ENCODE measurements at places on chromosomes 5 and 9.

- no peak for DNase-seq
Measured at GRCh38 chr5:81506378-81506777, 112.4 kb upstream of the ACOT12 start.

DNA sequence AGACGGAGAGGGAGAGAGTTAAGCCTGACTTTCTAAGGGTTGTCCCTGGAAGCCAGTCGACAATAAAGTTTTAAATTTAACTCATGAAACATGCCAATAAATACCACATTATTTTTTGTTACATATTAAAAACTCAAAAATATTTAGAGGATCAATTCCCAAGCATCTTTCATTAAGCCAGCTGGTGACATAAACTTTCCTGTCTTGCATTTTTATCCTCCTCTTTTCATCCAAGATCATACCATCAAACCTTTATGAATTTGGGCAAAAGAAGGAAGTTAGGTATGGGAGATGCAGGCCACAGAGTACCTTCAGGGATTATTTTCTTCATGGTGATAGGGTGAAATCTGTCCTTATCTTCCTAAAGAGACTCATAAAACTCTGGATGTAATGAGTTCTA is 178.3 kb upstream of the FBXL17 start:
- no peak for DNase-seq

DNA sequence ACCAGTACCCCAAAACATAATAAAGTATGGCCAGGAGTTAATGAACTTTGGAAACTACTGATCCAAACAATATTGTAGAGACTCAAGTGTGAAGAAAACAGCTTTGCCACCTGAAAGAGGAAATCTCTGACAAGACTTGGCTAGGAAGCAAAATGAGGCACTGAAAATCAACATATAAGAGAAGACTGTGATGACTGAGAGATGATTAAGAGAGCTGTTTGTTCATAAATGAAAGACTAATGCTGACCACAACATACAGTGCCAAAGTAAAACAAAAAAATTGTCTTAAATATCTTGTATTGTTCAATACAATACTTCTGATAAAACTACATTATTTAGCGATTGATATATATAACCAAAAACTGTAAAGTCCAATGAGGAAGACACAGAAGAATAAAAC is 7.2 kb downstream of the RC3H2 start:
- DNase-seq, result no peak

GRCh38 chr5:166618526-166618925 is 1672.9 kb upstream of the WWC1 start:
- DNase-seq, result no peak

GRCh38 chr9:133842721-133843227 is 104.6 kb upstream of the SARDH start:
- no peak for DNase-seq

DNA sequence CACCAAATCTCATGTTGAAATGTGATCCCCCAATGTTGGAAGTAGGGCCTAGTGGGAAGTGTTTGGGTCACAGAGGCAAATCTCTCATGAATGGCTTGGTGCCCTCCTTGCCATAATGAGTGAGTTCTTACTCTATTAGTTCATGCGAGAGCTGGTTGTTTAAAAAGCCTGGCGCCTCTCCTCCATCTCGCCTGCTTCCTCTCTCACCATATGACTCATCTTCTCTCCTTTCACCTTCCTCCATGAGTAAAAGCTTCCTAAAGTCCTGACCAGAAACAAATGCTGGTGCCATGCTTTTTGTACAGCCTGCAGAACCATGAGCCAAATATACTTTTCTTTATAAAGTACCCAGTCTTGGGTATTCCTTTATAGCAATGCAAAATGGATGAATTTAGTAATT is 20.9 kb upstream of the ARHGAP26 start:
- no peak for DNase-seq

All from right cardiac atrium (tissue), 5 donors.